ENCODE measurements at places on chromosomes 11 and 22. TPM values are rescaled to one million over a fixed set of nuclear protein-coding genes. Genes with fewer than 3 reads are reported as not detected.

Gene MAFF
- total RNA-seq: 17.0 TPM

Gene DMC1
- total RNA-seq: 1.4 TPM

DNA sequence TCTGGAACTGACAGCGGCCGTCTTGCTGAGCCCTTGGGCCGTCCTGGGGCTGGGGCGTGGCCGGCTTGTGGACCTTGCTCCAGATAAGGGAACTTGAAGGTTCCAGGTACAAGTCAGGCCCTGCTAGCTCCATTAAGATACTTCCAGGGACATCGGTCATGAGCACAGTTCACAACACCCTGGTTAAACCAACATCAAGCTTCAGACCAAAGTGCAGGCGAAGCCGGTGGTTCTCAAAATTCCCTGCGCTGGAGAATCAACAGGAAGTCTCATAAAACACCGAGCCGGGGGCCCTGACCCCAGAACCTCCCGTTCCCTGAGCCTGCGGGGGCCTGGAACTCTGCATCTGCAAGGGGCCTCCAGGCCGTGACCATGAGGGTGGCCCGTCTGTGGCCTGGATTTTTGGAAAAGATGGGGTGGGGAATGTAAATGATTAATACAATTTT lies 1043.8 kb downstream of the BRD1 start:
- peak; percentile 79 for DNase-seq

DNA sequence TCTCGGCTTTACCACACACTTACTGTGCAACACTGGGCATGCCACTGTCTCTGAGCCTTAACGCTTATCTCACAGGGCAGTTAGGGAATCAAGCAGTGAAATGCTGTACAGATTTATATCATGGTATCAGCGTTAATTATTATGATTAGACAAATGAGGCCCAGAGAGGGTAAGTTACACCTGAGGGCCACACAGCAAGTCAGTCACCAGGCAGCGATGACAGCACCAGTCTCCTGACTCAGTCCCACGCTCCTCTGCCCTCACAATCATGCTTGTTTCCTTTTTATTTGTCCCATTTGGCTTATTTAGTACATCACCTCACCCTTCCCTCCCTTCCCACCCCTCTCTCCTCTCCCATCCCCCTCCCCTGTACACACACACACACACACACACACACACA lies 12.2 kb downstream of the CHRDL2 start:
- DNase-seq: no peak

- no peak for DNase-seq
Measured at GRCh38 chr11:108160970-108161566, 39.7 kb downstream of the ACAT1 start.

GRCh38 chr11:61567286-61568061 lies 13.4 kb downstream of the SYT7 start:
- peak; percentile 91 for DNase-seq

- no peak for DNase-seq
Measured at GRCh38 chr22:21725956-21726649, 9.5 kb downstream of the YPEL1 start.

- DNase-seq: no peak
Measured at GRCh38 chr22:24583221-24584165, 9.4 kb downstream of the LRRC75B start.

DNA sequence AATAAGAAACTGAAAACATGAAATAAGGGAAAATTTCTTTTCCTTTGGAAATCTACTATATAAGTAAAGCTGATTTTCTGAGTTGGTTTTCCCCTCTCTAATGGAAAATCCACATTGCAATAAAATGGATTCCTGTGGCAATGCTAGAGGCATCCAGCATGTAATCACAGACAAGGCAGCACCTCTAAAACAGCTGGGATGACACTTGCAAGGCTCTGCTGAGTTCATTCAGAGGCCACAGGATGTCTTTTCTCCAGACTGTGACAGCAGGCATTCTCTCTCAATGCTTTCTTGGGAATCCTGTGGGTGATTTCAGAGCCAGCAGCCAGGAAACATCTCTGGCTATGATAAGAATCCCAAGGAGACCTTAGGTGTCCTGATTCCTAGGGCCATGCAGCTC lies 201.3 kb upstream of the BLID start:
- no peak for DNase-seq

GRCh38 chr22:19902245-19902715 lies 39.3 kb upstream of the COMT start:
- DNase-seq: no peak

DNA sequence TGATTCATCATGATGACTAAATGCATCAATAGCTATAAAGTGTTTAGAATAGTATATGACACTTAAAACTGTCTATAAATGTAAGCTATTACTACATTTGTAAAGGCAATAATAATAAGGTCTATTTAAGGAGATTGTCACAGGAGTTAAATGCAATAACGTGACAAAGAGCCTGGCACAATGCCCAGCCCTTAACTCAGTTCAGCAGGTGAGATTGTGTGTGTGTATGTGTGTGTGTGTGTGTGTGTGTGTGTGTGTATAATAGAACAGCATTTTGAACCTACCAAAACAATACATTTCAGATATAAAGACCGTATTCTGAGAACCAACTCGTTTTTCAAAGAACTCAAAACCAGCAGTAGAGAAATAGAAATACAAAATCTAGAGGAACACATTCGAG lies 177.5 kb downstream of the MYO18B start:
- no peak for DNase-seq

- DNase-seq: no peak
Measured at GRCh38 chr11:37525336-37525735, 927.3 kb upstream of the RAG2 start.

All from osteocyte (in vitro differentiated cells).